ENCODE measurements at places on chromosomes 5 and 9. TPM values are rescaled to one million over a fixed set of nuclear protein-coding genes. Genes with fewer than 3 reads are reported as not detected.

DNA sequence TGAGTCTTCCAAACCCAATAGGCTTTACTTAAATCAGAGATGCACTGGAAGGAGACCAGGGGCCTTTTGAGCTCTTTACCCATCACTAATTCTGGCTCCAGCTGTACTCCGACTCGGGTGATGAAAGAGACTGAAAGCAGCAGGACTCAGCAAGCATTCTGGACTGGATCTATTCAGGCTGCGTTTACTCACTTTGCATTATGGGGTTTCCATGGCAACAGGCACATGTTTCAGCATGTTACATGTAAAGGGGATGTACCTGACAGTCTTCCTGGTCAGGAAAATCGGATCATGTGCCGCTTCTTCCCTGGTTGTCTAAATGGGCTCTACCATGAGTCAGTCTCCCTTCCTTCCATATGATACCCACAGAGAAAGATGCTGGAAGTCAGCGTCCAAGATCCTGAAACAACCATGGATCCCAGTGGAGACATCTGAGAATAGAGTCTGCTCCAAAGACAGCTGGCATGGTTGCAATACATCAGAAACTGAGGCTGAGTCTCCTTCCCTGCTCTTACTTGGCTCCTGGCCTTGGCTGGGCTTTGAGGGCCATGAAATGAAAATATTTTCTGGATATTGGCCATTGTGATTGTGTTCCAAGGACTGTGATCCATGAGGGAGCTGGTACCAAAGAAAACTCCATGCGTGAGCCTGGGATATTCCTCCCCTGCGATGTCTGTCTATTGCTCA is 102.5 kb upstream of the TNC start:
- no peaks in the 10 kb centered on the region for H3K4me1 ChIP-seq
- DNase-seq: no peak
- H3K27ac ChIP-seq: no peak overlapping the region
- H3K36me3 ChIP-seq: no peaks in the 10 kb centered on the region

DNA sequence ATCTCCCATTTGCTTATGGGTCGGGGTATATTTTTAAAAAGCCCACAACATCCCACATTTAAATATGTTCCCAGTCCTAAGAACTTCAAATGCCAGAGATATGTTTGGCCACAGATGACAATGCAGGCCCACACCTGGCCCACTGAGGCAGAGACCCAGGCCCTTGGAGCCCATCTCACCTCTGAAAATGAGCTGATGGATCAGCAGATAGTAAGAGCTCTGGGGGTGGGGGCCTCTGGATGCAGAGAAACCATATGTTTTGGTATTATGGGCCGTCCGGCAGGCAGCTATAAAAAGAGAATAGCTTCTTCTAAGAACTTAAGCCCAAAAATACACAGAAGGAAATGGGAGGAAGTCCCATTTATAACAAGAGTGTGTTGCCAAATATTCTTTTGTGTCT is 256.0 kb downstream of the GRIA1 start:
- no peak overlapping the region for H3K4me3 ChIP-seq
- no peaks in the 10 kb centered on the region for H3K27me3 ChIP-seq
- H3K36me3 ChIP-seq: no peaks in the 10 kb centered on the region
- H3K27ac ChIP-seq: no peak overlapping the region
- H3K4me1 ChIP-seq: no peaks in the 10 kb centered on the region
- no peak for DNase-seq

Gene CER1
- not detected for polyA plus RNA-seq

Gene MAMDC2
- 5.3 TPM for polyA plus RNA-seq

Gene ZNF454
- polyA plus RNA-seq: 1.0 TPM

DNA sequence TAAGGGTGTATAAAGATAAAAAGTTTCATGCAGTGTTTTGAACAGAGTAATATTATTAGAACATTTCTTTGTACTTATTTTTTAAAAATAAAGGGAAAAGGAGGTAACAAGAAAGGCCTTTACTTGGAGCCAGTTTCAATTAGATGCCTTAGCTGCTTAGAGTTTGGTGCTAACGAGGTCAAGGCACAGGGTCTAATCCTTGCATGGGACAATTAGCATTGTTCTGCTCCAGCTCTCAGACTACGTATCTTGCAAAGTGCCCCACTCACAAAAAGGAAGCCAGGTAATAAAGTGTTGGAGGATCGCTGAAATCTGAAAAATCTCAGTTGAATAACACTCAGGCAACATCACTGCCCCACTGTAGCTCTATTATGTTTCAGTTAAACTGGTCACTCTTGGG is 2011.3 kb downstream of the EFNA5 start:
- H3K27me3 ChIP-seq: no peaks in the 10 kb centered on the region
- H3K4me1 ChIP-seq: no peaks in the 10 kb centered on the region
- no peaks in the 10 kb centered on the region for H3K36me3 ChIP-seq

Gene CTSV
- polyA plus RNA-seq: 2.5 TPM

DNA sequence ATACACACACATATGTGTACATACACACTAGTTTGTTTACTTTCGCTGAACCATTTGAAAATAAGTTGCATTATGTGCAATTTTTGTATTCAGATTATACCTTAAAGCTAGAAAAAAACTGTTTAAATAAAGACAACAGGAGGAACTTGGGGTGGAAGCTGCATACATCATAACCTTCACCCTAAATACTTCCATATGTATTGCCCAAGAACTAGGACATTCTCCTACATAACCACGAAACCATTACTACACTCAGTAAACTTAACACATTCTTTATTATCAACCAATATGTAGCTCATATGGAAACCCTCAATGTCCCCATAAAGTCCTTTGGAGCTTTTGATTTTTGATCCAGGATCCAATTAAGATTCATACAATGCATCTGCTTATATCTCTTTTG is 83.3 kb downstream of the GIN1 start:
- H3K27ac ChIP-seq: no peak overlapping the region
- no peak for DNase-seq
- no peak overlapping the region for H3K4me3 ChIP-seq
- no peaks in the 10 kb centered on the region for H3K36me3 ChIP-seq

DNA sequence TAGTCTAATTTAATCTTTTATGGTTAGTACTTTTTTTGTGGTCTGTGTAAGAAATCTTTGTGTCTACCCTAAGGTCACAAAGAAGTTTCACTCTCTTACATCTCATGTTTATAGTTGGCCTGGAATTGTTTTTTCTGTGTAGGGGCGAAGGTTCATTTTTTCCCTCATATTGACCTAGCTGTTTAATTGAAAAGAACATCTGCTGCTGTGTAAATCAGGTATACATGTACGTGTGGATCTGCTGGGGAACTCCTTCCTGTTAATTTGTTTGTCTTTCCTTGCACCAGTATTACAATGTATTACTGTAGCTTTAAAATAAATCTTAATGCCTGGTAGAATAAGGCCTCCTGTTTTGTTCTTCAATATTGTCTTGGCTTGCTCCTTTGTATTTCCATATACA is 37.8 kb downstream of the EXOSC2 start:
- DNase-seq: no peak
- H3K4me1 ChIP-seq: no peaks in the 10 kb centered on the region
- H3K36me3 ChIP-seq: no peaks in the 10 kb centered on the region

DNA sequence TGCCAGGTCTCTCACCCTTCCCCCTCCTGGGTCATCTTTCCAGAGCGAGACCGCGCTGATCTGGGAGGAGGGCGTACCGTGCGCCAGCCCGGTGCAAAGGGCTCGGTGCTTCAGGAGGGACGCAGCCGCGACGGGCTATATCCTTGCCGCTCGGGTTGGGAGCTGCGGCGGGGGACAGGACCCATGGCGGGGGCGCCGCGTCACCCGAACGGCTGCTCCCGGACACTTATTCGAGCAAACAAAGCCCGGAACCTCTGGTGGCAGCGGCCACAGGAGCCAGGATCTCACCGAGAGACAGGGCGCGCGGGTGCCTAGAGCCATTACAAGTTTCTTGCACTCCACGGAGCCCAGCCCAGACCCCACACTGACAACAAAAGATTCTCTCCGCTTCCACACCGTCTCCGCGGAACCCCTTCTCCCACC is 1.3 kb downstream of the SEMA6A start:
- H3K4me1 ChIP-seq: peaks cover 45% of the 10 kb centered on the region
- peak overlapping the region; percentile 83 for H3K4me3 ChIP-seq
- no peaks in the 10 kb centered on the region for H3K27me3 ChIP-seq
- peak; percentile 71 for DNase-seq
- H3K27ac ChIP-seq: peak overlapping the region; percentile 81

Gene DAB2IP
- 25.8 TPM for polyA plus RNA-seq

GRCh38 chr5:37628876-37629275 is 211.0 kb downstream of the GDNF start:
- no peaks in the 10 kb centered on the region for H3K4me1 ChIP-seq
- no peak overlapping the region for H3K4me3 ChIP-seq
- no peak overlapping the region for H3K27ac ChIP-seq
- no peaks in the 10 kb centered on the region for H3K36me3 ChIP-seq
- no peak for DNase-seq
- no peaks in the 10 kb centered on the region for H3K27me3 ChIP-seq
